Fibroblast of villous mesenchyme (primary cell): ENCODE measurements at places on chromosomes 2 and 18. TPM values are rescaled to one million over a fixed set of nuclear protein-coding genes. Genes with fewer than 3 reads are reported as not detected.

The SERPINB11 gene
- not detected in 2 replicates for total RNA-seq

The UGT1A9 gene
- not detected in 2 replicates for total RNA-seq

The CACNB4 gene
- 0.32 and 0.43 TPM in 2 replicates for total RNA-seq

The IL1RN gene
- not detected in 2 replicates for total RNA-seq

The FKBP1B gene
- 6.0 and 9.3 TPM in 2 replicates for total RNA-seq

GRCh38 chr2:201938156-201938775 lies 95.4 kb upstream of the FZD7 start:
- DNase-seq = no peak
